HL-60 (cell line): ENCODE measurements at places on chromosomes 16 and 17.

DNA sequence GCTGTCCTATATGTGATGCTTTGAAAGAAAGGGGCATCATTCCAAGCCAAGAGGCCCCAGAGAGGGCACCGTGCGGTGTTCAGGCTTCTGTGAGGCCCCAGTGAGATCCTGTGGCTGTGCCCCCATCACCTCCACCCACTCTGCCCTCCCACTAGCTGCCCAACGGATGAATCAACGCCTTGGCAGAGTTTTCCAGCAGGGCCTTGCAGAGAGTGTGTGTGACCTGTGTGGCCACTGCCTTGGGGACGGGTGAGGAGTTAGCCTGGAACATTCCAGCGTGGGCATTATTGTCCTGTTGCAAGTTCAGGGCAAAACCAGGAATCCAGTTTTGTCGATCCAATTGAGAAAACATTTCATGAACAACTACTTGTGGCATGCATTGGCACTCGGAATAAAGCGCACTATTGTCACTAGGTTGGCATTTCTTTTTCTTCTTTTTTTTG is 53.7 kb downstream of the SF3B3 start:
- no peak for DNase-seq

- no peak for DNase-seq
Measured at GRCh38 chr17:41326173-41327145, 10.9 kb upstream of the KRTAP17-1 start.

DNA sequence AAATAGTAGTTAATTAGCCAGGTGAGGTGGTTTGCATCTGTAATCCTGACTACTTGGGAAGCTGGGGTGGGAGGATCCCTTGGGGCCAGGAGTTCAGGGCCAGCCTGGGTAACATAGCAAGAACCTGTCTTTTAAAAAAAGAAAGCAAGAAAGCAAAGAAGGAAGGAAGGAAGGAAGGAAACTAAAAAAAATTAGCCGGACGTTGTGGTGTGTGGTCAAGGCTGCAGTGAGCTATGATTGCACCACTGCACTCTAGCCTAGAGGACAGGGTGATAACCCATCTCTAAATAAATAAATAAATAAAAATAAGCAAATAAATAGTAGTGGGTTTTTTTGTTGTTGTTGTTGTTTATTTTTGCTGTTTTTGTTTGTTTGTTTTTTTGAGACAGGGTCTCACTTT is 39.3 kb upstream of the MAP2K6 start:
- DNase-seq = no peak

- no peak for DNase-seq
Measured at GRCh38 chr16:10280262-10281170, 98.3 kb upstream of the GRIN2A start.

- no peak for DNase-seq
Measured at GRCh38 chr17:19415311-19415710, 4.3 kb downstream of the RNF112 start.

DNA sequence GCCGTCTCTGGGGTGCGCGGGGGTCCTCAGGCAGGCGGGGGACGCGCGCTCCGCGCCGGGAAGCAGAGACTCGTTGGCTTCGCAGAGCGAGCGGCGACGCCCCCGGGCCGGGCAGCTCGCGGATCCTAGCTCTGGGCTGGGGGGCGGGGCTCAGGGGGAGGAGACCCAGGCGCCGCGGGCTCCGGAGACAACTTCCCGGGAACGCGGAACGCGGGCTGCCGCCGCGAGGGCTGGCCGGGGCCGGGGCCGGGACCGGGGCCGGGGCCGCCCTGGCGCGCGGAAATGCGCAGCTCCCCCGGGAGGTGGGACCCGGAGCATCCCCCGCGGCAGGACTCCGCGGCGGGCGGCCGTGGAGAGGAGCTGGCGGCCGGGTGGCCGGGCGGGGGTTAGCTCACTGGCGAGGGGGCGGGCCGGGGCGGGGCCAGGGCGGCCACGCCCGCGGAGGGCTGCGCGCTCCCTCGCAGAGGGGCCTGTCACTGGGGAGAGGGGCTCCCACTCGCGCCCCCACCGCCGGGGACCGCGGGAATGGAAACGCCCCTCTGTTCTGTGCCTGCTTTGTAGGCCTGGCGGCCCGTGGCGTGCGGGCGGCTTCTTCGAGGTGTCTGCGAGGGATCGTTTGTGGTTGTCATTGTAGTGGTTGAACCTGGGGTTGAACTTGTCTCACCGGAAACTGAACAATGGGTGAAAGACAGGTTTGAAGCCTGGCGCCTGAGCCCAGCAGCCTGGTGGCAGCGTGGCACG is at the start of gene GAS7:
GAS7 (minus strand) TSS at position 98 of the 741 bp plus-strand sequence.
- DNase-seq = peak; percentile 37

GRCh38 chr16:20249211-20249610 is 78.1 kb downstream of the GP2 start:
- DNase-seq = no peak
